EL (cell line): ENCODE measurements at places on chromosomes 5 and 9.

DNA sequence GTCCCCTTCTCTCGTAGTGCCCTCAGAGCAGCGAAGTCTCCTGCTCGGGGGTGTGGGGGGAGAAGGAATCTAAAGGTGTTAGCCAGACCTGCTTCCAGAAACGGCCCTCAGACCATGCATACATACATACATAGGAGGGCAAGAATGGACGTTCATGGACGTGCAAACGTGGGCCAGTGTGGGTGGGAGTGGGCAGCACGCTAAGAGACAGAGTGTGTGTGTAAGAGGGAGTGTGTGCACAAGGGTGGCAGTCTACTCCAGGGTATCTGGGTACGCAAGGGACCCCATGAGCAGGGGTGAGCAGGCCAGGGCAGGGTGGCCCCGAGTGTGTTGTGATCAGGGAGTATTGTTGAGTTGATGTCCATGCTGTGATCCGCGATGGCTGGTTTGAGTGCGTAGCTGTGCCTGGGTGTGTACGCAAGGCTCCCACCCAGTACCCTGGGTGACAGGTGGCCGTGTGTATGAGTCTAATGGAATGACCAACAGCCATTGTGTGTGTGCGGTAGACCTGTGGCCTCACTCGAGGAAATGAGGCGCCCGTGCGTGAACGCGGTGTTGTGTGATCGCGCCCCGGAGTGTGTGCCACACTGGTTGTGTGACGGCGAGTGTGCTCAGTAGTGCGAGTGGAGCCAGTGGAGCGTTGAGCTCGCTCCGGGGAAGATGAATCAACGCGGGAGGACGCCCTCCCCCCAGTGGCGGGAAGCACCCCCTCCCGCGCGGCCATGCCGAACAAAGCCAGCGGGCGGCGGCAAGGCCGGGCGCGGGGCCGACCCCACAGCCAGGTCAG is 826 bp downstream of the GPRIN1 start:
- DNase-seq = peak; percentile 28

DNA sequence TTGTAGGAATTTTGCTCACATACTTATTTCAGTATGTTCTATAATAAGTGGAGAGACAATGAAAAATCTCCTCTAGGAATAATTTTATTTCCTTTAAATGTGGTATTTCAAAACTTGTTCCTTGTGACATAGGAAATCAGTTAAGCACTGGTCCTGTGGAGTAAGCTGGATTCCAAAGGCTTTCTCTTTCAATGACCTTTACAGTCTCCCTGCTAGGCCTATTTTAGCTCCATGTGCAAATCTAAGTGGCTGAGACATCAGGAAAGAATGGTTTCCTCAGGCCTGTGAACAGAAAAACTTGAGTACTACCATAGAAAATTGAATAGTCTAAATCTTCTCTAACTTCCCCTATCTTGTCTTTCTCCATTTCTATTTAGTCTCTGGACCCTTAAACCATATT is 514.2 kb upstream of the TLE4 start:
- no peak for DNase-seq

DNA sequence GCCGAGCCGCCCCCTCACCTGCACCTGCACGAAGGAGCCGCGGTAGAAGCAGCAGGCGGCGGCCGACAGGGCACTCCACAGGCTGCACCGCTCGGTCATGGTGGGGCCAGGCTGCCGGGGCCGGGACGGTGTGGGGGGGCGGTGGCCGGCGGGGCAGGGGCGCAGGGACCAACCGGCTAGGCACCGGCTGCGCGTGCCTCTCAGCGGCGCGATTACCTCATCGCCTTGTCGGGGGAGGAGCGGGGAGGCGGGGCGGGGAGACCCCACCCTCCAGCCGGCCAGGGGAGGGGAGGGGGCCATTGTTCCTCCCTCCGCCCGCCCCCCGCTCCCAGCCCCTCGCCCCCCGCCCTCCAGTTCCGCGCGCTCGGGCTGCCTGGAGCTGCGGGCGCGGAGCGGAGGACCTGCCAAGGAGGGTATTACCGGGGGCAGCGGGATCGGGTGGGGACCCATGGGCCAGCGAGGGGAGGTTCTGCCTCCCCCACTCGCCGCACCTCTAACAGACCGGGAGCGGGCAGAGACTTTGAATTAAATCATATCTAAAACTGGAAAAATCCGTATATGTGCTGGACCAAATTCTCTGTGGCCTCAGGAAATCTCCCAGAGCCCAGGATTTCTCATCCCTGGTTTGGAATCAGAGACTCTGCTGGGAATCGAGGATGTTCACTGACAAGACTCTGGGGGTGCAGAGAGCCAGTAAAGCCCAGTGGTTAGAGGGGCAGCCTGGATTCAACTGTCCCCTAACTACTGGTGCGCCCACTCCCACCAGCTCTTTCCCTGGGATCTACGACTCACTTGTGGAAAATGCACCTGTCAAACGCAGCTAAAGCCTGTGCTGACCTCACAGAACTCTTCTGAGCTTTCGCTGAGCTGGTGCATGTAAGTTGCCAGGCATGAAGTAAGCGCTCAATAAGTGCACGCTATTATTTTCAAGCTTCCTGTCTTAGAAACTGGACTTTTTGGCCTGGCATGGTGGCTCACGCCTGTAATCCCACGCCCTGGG is 20.3 kb upstream of the TOR2A start:
- no peak for DNase-seq

DNA sequence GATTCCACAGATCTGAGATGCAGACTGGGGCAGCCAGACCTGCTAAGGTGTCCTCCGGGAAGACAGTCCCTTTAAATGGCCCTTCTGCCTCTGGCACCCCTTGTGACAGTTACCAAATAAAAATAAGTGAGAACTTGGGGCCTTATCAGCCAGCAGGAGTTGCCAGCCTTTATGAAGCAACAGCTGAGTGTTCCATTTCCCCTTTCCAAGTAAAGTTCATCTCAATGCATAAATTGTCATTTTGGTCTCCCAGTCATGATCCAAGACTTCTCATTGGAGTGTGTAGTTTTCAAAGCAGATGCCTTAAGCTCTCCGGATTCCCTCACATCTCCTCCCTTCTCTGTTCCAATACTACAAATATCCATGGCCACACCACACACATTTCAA is 4.1 kb downstream of the PTCH1 start:
- no peak for DNase-seq

- no peak for DNase-seq
These were observed 33.2 kb upstream of the GOLPH3 start for GRCh38 chr5:32207355-32207634.

DNA sequence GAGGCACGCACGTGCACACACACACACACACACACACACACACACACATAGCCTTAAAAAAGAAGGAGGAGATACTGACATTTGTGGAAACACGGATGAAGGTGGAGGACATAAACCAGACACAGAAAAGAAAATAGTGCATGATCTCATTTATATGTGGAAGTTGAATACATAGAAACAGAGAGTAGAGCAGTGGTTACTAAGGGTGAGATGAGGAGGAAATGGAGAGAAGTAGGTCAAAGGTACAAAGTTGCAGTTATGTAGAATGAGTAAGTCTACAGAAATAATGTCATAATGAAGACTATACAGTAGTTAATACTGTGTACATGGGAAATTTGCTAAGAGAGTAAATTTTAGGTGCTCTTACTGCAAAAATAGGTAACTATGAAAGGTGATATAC is 412.2 kb upstream of the CDH9 start:
- no peak for DNase-seq

DNA sequence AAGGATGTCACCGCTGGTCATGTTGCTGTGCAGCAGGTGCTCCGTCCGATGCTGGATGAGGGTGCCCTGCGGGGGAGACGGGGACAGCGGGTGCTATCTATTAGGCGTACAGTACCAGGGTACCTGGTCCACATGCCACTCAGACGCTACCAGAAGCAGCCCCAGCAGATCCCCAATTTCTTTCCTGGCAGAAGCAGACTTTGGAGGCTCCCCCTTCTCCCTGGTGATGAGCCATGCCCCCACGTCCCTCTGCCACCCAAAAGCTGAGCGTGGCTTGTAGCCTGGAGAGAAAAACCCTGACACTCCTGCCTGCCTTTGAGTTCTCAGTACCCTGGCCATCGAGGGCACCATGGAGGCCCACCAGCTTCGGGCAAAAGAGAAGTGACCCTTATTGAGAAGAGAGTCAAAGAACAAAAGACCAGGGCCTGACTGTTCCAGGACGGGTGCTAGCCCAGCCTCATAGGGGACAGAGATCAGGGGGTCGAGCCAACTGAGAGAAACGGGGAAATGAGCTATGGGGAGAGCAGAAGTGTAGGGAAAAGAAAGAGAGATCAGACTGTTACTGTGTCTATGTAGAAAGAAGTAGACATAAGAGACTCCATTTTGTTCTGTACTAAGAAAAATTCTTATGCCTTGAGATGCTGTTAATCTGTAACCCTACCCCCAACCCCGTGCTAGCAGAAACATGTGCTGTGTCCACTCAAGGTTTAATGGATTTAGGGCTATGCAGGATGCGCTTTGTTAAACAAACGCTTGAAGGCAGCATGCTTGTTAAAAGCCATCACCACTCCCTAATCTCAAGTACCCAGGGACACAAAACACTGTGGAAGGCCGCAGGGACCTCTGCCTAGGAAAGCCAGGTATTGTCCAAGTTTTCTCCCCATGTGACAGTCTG is 62.0 kb upstream of the ZNF354B start:
- DNase-seq = no peak

DNA sequence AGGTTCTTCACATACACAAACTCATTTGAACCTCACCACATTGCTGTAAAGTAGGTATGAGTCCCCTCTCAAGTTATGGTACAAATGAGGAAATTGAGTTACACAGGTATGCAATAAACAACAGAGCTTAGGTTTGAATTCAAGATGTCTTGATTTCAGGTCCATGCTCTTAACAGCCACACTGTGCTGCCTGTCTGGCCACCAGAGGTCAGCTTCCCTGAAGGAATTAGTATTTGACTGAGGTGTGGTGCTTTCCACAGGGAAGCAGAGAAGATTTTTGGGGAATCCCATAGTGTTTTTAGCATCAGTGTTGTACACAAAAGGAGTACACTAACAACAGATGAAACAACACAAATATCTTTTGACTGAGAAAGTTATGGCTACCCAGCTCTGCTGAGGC is 94.4 kb upstream of the ITGA1 start:
- peak; percentile 45 for DNase-seq

DNA sequence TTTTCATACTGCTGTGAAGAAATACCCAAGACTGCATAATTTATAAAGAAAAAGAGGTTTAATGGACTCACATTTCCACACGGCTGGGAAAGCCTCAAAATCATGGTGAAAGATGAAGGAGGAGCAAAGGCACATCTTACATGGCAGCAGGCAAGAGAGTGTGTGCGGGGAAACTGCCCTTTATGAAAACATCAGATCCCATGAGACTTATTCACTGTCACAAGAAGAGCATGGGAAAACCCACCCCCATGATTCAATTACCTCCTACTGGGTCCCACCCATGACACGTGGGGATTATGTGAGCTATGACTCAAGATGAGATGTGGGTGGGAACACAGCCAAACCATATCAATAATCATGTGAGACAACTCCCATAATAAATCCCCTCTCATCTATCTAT is 8.7 kb downstream of the TTC39B start:
- DNase-seq = peak; percentile 18

- no peak for DNase-seq
These were observed 787 bp downstream of the FGFR4 start for GRCh38 chr5:177087398-177088005.

DNA sequence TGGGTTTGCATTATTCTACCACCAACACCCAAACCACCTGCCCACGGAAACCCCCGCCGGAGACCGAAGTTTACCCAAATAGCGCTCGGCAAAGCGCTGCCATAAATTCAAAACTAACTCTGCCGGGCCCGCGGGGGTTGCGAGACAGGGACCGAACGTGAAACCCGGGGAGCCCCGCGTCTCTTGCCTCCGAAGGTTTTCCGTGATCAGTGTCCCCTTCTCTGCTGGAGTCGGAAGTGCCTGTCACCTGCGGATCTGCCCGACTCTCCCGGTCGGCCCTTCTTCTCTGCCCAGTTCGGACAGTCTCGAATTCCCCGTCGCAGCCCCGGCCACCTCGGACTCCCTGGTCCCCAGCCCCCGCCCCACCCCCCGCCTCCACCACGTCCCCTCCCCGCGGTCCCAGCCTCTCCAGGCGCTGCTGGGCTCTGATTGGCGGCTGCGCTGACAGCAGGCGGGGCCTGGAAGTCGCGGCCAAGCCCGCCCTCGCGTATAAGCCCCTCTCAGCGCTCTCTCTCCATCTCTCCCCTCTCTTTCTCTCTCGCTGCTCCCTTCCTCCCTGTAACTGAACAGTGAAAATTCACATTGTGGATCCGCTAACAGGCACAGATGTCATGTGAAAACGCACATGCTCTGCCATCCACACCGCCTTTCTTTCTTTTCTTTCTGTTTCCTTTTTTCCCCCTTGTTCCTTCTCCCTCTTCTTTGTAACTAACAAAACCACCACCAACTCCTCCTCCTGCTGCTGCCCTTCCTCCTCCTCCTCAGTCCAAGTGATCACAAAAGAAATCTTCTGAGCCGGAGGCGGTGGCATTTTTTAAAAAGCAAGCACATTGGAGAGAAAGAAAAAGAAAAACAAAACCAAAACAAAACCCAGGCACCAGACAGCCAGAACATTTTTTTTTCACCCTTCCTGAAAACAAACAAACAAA is at the start of gene RORB:
Gene RORB (plus strand): TSS at position 517 of the 929 bp plus-strand sequence. CDS start 642 bp downstream, outside the sequence.
- peak; percentile 26 for DNase-seq

DNA sequence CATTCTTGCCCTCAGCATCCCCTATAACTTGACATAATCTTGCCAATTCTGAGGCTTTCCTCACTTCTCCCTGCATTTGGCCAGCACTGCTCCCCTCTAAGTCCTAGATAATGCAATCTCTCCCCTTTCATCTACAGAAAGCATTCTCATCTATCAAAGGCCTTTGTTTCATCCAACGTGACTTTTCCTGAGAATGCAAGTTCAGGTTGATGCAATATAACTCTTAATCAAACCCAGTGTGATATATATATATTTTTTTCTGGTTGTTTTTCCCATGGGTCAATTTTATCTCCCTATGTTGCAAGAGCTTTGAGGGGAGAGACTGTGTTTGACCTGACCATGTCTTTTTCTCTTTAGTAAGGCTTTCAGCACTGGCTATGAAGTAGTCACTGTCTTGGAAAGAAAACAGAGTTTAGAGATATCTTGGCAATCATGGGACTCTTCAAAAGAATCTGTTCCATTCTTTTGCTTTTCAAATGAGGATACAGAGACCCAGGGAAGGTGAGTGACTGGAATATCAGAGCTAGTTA is 268.6 kb downstream of the TRPM3 start:
- DNase-seq = no peak

DNA sequence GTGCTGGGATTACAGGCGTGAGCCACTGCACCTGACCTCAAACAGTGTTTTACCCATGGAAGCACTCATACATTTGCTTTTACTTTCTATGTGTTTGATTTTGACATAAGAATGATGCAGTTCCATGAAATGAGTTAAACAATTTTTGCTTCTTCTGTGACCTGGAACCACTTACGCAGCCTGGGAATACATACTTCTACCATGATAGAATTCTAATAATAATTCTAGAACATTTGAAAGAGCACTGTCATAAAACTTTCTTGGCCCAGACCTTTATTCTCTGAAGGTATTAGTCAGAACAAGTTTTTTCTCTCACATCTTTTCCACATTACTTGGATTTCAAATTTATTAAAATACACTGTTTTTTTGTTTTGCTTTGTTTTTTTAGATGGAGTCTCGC is 25.3 kb upstream of the COL5A1 start:
- DNase-seq = no peak

GRCh38 chr5:160835376-160835775 is 16.6 kb downstream of the ATP10B start:
- no peak for DNase-seq

- no peak for DNase-seq
These were observed 1.8 kb downstream of the HRH2 start for GRCh38 chr5:175659546-175660253.

- no peak for DNase-seq
These were observed 375.7 kb upstream of the CDH10 start for GRCh38 chr5:25020454-25020853.

GRCh38 chr9:76530458-76531110 is 71.6 kb downstream of the GCNT1 start:
- no peak for DNase-seq
